ENCODE measurements at places on chromosomes 4 and X.

GRCh38 chrX:7351926-7352325 lies 204.0 kb upstream of the PUDP start:
- DNase-seq, result no peak

DNA sequence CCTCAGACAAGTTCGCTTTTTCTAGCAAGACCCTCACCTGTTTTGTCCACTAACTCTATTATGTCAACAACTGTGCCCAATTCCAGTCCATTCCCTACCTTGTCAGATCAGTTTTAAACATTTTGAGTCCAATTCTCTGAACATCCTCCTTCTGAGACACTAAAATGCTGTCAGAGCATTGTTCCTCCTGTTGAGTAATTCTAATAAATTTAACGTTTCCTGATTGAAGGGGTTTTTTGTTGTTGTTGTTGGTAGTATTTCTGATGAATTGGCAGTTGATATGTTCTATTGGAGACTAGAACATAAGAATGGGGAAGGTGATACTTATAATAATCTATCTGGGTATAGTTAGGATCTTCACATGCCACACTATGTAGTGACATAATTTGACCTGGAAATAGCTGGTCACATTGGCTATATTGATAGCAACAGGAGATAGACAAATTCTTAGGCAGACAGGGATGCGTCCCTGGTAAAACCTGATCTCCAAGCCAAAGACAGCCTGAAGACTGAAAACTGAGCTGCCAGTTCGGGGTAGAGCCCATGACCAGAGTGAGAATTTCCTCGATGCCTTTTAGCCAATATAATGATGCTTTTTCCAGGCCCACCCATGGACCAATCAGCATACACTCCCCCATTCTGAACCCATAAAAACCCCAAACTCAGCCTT lies 12.4 kb upstream of the CXCL2 start:
- no peak for DNase-seq

DNA sequence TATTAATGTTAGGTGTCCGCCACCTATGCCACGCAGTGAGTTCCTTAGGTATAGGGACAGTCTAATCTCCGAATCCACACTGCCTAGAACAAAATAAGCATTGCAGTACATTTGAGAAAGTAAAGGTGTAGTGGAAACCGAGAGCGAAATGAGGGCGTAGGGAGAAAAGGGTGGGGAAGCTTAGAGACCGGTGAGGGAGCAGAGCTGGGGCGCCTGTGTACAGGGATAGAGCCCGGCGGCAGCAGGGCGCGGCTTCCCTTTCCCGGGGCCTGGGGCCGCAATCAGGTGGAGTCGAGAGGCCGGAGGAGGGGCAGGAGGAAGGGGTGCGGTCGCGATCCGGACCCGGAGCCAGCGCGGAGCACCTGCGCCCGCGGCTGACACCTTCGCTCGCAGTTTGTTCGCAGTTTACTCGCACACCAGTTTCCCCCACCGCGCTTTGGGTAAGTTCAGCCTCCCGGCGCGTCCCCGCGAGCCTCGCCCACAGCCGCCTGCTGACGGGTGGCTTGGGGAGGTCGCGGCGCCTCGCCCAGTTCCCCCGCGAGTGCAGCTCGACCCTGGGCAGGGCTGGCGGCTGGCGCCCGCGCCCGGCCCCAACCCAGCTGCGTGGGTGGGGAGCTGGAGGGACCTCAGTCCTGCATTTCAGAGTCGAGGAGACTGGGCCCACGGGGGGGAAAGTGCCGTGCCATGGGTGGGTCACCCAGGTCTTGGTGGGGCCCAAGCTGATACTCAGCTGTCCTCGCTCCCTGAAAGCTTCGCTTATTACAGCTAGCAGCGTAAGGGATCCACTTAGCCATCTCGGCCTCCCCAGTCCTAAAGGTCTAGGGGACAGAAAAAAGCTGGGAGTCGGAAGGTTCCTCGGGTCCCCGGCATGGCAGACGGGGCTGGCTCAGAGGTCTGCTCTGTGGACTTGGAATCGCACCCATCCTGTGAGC lies at the start of gene ANXA3:
ANXA3 (plus strand) TSS at position 351 of the 932 bp plus-strand sequence. CDS start 2,704 bp downstream, outside the sequence.
- no peak for DNase-seq

DNA sequence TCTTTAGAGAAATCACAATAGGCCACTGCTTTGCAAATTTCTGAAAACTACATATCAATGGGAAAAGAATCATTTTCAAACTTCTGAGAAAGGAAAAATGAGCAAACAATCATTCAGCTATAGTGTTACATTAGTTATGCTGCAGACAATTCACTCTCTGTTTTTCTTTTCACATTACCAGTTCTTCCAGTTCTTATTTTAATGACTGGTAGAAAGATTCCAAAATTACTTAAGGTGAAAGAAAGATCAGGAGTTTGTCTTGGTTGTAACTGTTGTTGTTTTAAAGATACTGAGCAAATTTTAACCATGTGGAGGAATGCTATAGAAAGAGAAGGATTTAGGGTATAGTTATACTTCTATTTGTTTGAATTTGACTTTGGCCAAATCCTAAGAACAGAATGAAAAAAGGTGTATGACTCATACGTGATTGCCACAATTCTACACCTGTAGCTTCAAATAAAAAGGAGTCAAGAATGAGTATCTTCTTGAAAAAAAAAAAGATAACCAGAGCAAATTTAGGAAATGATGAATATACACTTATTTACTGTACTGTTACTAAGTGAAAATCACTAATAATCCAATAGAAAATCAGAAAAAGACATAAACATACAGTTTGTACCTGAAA lies 21.0 kb upstream of the RASGEF1B start:
- no peak for DNase-seq
